ENCODE measurements at places on chromosomes 1 and 21.

DNA sequence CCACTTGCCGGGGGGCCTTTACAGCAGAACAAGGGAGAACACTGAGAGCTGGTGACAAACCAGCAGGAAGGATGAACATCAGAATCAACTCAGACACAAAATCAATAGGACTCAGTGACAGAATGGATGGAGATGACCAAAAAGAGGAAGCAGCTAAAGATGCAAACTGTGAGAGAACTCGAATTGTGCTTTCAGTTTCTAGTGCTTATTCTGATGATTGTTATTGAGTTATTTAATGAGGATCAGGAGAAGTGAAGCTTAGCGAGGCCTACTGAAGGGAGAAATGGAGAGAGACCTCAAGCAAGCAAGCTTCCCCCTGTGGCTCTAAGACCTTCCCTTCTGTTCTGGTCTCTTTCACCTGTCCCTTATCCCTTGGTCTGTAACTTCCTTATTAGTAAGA, 30.3 kb upstream of the TMEM125 start:
- no peak for DNase-seq

DNA sequence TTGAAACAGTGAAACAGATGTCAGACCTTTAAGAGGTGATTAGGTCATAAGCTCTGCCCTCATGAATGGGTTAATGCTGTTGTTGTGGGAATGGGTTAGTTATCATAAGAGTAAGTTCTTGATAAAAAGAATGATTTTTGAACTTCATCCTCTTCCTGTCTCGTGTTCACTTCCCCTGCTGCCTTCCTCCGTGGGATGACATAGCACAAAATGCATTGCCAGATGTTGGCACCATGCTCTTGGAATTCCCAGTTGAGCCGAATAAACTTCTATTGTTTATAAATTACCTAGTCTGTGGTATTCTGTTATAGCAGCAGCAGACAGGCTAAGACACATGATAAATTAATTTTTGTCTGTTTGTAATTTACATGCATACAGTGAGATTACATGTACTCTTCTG, 112.0 kb upstream of the LRRC7 start:
- DNase-seq: no peak

GRCh38 chr1:38455829-38456530, 403.6 kb downstream of the RRAGC start:
- no peak for DNase-seq

GRCh38 chr1:247561711-247562110, 12.8 kb downstream of the GCSAML start:
- DNase-seq: no peak

DNA sequence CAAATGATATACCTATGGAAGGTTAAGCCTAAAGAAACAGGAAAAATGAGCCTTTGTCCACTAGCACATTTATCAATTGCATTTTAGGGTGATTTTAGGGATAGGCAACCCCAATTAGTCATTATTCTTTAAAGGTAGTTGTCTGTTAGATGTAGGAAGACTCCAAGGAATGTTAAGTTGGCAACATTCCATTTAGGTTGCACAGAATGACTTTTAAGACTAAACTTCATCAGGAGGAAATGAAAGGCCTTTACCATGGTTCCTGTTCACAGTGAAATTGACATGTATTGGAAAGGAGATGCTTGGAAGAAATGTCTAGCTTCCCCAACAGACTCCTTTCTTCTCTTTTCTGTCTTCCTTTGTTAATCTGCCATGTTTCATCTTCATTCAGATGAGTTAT, 1.6 kb upstream of the APOBEC4 start:
- no peak for DNase-seq

GRCh38 chr1:27346991-27347624, 5.3 kb downstream of the SYTL1 start:
- DNase-seq: no peak

DNA sequence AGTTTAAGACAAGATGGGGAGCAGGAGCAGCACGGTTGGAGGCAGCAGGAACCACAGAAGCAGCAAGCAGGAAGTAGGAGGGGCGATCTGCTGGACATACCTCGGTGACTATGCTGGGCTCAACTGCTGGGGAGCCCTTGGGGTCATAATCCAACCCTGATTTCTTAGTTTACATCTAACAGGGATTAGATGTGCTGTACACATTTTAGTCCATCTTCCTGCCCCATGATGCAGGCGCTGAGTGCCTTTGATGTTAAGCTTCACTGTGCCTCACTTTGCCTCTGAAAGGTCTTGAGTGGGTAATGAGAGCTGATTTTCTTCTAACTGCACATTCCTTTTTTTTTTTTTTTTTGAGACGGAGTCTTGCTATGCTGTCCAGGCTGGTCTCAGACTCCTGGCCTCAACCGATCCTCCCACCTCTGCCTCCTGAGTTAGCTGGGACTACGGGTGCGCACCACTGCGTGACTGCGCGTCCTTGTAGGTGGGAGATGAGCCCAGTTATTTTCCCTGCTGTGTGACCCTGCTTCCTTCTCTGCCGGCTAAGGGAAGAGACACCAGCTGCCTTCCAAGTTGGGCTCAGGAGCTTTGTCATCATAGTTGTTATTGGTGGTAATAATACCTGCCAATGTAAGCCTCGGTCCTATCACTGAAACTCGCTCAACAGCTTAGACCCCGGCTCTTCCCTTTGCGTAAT, 1.1 kb upstream of the RCAN3 start:
- no peak for DNase-seq

DNA sequence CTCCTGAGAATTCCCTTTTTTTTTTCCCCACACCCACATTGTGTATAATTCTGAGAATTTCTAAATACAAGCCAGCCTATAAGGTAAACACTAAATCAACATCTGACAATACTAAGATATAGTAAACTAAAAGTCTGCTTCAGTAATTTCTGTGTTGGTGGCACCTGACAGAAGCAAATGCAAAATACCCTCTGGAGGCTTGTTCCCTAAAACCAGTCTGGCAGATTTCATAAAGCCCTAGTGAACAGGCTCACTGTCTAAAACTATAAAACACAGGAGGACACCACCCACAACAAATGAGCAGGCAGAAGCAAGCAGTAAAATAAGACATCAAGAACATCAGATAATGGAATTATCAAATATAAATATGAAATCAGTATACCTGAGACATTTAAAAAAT, 11.5 kb downstream of the TRIM33 start:
- no peak for DNase-seq

GRCh38 chr1:201024625-201024998, 1.1 kb upstream of the KIF21B start:
- DNase-seq: no peak

GRCh38 chr1:24142546-24143534, at the start of gene IL22RA1:
TSS of gene IL22RA1 (minus strand) at chr1:24143140. CDS start at chr1:24143082, 58 bp downstream.
- no peak for DNase-seq

DNA sequence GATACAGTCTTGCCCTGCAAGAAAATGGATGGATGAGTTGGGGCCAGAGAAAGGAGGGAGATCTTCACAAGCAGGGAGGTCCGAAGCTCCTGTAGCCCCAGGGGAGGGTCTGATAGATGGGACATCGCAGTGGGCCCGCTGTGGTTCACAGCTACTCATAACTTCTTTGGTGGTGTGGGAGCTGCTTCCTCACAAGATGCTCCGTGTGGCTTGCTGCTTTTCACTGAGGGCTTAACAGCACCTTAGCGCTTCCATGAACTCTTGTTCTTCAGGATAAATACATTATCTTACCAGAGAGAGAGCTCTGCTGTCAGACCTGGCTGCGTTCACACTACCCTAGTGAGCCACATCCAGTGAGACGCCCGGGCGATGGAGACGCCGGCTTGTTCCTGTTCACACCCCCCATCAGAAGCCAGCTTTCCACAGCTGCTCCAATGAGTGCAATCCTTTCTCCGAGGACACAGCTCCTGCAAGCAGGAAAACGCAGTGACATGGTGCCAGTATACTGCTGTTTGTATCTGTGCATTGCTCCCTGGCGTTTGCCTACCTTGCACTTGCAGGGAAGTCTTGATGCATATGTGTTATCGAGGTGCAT, 599.8 kb downstream of the AJAP1 start:
- DNase-seq: no peak

GRCh38 chr1:206464456-206464964, 5.8 kb upstream of the IKBKE start:
- DNase-seq: no peak

DNA sequence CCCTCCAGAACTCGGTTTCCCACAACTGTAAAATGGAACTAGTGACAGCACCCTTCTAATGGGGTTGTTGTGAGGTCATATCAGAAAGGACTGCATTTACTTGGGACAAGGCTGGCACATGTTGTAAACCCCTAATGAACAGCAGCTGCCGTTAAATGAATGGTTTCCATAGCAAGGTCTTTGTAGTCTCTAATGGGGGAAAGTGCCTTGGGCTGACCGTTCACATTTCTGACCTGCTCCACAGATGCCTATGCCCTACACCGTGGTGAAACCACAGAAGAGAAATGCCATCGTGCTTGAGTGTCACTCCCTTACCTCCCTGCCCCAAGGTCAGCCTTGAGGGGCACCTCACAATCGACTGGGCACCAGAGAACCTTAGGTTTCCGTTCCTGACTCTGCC, 143.1 kb downstream of the ZSCAN20 start:
- no peak for DNase-seq

DNA sequence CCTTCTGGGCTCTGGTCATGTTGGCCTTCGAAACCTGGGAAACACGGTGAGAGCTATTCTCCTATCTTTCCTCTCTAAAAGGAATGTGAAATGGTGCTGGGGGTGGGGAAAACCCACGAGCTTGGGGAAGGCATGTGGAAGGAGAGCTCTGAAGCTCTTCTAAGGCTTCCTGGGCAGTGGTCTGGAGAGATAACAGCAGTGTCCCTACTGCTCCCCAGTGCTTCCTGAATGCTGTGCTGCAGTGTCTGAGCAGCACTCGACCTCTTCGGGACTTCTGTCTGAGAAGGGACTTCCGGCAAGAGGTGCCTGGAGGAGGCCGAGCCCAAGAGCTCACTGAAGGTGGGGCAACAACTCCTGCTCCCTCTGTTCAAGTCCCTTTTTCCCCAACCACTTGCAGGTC, 2.8 kb downstream of the USP21 start:
- no peak for DNase-seq

GRCh38 chr1:2466958-2467554, 9.0 kb upstream of the PLCH2 start:
- no peak for DNase-seq

DNA sequence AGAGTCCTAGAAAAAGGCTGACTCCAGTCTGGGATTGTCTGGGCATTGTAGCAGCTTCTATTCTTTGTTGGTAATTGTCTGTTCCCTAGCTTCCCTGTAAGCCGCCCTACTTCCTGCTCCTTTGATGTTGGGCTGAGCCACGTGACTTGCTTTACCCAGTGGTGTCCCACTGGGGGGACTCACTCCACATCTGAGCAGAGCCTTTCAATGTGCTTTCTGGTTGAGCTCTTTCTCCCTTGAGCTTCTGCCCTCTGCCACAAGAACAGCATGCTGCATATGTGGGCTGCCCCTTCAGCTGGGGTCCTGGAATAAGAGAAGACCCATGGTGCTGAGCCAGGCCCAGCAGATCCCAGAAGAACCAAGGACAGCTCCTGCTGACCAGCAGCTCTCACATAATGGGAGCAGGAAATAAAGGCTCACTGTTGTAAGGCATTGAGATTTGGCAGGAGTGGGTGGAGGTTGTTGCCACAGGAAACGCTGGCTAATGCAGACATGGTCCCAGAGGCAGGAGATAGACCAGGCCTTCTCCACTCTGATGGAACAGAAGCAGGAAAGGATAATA, 276.3 kb upstream of the GJB5 start:
- DNase-seq: no peak

DNA sequence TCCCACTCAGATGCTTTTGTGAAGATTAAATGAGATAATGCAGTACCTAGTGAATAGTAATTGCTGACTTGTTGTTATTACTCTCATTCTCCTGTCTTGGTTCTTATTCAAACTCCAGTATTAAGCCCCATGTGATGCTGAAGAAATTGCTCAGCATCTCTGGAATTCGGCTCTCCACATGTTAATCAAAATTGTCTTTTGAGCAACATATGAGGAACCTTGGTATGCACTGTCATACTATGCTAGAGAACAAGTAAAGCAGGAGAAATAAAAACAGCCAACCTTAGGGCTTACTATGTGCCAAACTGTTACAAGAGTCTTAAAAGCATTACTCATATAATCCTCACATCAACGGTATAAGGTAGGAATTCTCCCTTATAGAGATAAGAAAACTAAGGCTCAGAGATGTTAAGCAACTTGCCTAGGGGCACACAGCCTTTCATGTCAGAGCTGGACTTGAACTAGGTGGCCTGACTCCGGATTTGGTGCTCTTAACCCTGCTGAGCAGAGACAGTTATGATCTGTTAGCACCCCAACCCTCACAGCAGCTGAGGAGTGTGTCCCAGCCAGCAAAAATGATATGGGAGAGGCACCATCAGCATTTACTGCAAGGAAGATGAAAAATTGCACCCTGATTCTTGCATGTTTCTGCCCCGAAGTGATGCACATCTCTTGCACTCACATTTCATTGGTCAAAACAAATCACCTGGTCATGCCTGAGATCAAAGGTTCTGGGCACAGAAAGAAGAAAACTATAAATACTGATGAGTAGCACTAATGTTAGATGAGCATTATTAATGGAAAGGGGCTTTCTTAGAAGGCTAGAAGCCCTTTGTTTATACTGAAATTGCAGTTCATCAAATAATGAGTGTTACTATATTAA, 102.3 kb downstream of the OMA1 start:
- DNase-seq: no peak

- no peak for DNase-seq
Measured at GRCh38 chr1:169890761-169891538, 2.7 kb downstream of the SCYL3 start.

DNA sequence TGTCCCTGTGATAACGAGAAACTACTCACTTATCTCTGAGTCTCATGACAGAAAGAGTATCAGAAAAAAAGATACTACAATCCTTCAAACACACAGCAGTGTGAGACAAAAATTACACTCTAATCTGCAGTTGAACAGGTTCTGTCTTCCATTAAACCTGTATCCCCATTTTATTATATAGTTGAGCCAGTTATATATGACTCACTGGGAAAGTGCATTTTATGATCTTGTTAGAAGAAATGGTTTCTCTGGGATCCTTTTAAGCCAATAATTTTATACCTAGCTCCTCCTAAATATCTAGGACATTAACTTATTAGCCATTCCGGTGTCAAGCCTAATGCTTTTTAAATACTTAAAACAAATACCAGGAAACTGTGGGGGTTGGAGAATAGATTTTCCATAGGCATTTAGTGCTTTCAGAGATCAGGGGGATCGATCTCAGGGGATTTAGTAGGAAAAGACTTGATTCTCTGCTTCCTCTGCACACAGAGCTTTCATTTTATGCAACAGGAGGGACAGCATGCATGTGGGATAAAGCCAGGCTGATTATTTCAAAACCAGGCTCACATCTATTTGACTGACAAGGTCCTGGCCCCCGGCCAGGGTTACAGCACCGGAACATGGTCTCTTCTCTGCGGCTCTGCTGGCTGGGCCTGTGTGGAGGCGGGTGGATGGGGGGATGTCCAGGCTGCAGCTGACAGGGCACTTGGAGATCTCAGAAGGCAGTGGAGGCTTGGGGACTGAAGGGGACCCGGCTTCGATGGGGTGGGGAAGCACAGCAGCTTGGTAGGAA, 310.6 kb downstream of the DISC1 start:
- no peak for DNase-seq

- DNase-seq: no peak
Measured at GRCh38 chr1:229368347-229368746, 25.5 kb upstream of the CCSAP start.
